GM18507 (cell line): ENCODE measurements at places on chromosomes 7 and 10.

GRCh38 chr10:11795101-11795920 is 27.8 kb upstream of the PROSER2 start:
- no peak for DNase-seq

DNA sequence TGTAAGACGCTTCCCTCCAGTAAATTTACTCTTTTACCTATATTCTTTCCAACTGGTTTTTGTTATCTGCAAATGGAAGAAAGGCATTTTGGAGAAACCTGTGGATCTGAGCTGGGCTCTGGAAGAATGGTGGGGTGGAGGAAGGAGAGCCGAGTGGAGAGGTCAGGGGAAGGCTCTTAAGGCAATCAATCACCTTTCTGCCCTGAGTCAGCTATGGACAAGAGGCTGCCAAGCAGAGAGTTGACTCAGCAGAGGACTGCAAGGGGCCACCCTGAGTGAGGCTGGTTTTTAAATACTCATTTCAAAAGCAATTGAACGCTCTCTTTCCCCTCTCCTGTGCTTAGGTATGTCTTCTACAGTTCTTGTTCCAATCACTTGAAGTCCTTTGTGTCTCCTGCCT is 81.8 kb downstream of the SPAG6 start:
- no peak for DNase-seq

GRCh38 chr7:129626896-129627295 is 15.4 kb downstream of the NRF1 start:
- no peak for DNase-seq

- no peak for DNase-seq
Measured at GRCh38 chr10:123096452-123096851, 39.3 kb upstream of the HMX3 start.

DNA sequence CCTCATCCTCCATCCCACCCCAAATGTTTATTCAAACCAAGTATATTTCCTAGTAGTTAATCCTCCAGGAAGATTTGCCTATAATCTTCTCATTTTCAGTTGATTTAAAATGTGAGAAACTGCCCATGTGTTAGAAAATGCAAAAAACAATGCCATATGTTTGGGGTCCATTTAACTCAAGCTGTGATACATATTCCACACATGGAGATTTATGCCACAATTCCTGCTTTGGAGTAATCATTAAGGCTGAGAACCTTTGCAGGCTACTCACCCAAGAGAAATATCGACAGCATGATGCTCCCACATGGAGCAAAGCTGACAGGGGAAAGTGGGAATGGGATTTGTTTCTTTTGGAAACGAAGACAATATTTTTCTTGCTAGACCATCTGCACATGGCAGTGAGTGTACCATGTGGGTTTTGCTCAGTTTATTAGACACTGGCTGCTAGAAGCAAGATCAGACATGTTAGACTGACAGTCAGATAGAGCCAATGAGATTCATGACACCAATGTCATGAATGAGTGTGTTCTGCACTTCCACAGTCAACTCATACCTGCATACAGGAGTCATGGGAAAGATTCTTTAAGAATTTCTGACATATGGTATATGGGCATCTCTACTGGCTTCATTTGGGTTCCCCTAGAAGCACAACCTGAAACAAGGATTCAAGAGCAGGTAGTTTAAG is 3.4 kb upstream of the GRM8 start:
- DNase-seq, result no peak

GRCh38 chr7:19060761-19061259 is 56.6 kb downstream of the TWIST1 start:
- DNase-seq, result no peak

- DNase-seq, result no peak
Measured at GRCh38 chr7:70582927-70583895, 548.7 kb upstream of the GALNT17 start.
